ENCODE measurements at places on chromosomes 16 and 17.

DNA sequence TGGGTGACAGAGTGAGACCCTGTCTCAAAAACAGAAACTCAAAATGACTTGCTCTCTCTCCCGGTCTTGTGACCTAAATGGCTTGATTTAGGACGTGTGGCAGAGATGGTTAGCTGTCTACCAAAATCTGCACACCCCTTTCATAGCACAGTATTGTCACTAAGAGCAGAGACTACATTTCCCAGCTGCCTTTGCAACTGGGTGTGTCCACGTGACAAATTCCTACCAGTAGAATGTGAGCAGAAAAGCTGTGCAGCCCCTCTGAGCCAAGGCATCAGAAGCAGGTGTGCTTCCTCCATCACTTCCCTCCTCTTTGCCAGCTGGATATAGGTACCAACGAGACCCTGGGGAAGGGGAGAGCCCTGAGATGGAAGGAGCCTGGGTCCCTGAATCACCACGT is 25.5 kb downstream of the GPR142 start:
- DNase-seq, result no peak

DNA sequence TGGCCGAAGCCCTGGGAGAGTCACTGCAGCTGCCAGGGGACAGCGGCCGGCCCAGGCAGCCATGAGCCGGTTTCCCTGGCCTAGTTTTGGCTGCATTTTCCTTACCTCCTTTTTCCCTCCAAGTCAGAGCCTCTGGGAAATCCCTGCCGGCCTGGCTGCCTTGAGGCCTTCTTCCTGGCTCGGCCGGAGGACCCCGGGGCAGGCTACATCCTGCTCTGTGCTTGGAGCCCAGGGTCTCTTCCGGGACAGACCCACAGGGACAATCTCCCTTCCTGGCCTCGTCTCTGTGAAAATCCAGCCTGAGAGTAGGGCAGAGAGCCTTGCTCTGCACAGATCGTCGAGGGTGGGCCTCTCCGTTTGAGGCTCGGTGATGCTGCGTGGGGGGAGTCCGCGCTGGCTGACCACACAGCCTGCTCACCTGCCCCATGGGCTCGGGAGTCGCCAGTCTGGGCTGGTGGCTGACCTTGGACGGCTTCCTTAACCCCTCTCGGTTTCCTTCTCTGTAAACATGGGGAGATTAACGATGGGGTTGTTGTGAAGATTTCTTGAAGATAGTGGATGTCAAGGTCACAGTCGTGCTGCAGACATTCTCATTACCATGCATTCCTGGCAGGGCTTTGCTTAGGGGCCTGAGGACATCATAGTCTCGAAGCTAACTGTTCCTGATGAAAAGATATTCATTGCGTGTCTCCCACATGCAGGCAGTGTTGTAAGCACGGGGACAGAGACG is 34.8 kb upstream of the CIBAR2 start:
- no peak for DNase-seq

DNA sequence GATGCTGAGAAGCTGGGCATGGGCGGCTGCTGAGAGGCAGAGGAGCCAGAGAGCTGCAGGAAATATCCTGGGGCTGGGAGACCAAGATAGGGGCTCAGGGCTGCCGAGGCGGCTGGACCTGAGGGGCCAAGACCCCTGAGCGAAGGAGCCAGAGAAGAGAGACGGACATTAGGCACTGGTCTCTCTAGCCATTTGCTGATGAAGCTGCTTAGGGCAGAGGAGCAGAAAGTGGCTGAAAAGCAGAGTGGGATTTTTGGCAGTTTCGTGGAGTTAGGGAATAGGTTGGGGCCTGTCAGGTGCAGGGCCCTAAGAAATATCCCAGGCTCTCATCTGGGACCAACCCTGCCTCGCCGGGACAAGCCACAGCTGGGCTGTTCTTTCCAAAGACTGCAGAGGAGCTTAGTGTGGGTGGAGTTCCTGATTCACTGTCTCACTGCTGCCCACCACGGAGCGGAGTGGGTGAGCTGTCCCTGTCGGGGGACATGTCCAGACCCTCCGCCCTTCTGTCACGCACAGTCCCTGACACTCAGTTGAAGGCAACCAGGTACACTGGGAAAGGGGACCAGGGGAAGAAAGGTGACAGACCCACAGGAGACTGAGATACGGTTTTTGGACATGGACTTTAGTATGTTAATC is 11.3 kb upstream of the DNASE1 start:
- no peak for DNase-seq

DNA sequence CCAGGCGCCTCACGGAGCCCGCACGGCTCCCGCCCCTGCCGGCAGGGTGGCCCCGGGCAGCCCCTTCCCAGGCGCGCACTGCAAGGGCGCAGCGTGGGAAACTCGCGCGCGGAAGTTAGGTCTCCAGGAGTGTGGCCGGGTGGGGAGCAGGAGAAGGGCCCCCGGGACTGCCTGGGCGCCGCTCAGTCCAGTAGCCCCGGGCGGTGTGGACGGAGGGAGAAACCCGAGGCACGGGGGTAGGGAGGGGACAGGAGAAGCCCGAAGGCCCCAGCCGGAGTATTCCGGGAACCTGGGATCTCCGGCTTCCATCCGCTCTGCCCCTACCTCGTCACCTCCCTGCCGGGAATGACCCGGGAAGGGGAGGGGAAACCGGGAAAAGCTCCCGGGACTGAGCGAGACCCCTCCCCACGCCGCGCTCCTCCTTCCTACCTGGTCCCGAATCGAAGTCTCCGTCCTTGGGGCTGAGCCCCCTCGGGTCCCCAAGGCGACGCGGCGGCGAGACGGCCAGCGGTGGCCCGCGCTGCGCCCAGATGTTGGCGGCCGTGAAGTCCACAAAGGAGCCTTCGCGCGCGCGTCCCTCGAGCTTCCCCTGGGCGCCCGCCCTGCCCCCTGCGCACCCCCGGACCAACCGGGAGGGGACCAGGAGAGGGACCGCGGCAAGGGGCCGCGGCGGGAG is 418 bp downstream of the SOCS3 start:
- peak; percentile 66 for DNase-seq

GRCh38 chr16:31880322-31880979 is 6.8 kb downstream of the ZNF267 start:
- DNase-seq, result peak; percentile 23

- no peak for DNase-seq
Observed at GRCh38 chr16:24208710-24209109, 47.4 kb upstream of the CACNG3 start.

GRCh38 chr17:80905586-80906230 is 85.9 kb upstream of the CHMP6 start:
- no peak for DNase-seq

- no peak for DNase-seq
Observed at GRCh38 chr17:42723636-42724035, 21.2 kb downstream of the EZH1 start.

DNA sequence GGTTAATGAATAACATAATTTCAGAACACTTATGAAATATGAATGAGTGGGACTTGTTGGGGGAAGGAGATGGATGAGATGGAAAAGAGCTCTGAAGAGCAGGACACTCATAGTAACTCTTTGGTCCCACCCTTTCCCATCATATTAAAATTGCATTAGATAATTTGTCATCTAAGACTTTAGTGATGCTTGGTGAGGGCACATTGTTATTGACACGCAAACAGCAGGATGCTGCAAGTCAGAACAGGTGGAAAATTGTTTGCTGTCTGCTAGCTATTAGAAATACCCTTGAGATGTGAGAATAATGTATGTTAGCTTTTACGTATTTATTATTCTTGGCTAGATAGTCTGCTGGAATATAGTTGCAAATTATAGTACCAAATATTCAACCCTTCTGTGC is 75.7 kb downstream of the TANC2 start:
- DNase-seq, result peak; percentile 12

DNA sequence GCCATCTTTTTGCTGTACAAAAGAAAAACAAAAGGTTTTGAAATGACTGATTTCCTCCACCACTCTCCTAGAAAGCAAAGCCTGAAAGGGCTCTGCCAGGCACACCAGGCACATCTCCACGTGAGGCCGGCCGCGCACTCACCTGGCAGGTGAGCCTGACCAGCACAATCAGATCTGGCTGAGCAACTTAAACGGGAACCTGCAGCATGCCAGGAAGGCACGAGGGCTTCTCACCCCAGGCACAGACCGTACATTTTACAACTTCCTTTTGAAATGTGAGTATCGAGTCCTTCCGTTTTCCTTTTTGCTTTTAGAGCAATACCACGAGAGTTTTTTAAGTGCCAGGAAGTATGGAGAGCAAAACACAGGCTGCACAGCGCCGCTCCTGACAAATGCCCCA is 22.5 kb downstream of the SLC38A10 start:
- no peak for DNase-seq

DNA sequence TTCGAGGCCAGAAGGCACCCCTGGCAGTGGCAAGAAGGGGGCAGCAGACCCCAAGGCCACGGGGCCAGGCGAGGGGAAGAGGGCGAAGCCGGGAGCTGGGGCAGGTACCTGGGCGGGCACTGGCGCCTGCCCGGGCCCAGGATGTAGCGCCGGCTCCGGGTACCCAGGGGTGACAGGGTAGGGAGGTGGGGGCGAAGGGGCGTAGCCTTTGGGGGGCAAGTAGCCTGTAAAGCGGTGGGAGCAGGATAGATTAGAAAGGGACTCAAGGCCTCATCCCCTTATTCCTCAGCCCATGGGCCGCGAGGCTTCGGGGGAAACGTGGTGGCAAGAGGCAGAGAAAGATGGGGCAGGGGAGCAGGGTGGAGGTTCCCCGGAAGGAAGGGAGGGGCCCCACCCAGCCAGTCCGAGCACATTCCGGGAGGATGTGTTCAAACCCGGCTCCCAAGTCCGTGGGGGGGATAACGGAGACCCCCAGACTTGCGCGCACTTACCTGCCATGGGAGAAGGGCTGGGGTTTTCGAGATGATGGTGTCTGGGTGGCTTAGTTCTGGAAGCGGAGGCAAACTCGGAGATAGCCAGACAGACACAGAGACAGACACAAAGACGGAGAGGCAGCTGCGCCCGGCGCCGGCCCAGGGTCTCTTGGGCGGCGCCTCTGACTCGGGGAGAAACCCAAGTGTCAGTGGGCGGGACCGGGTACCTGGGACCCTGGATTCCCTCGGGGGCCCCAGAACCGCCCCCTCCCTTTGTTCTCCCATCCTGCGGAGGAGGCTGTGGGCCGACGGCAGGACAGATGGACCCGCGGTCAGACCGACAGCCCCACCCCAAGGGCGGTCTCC is 493 bp downstream of the PLSCR3 start:
- DNase-seq, result peak; percentile 41

DNA sequence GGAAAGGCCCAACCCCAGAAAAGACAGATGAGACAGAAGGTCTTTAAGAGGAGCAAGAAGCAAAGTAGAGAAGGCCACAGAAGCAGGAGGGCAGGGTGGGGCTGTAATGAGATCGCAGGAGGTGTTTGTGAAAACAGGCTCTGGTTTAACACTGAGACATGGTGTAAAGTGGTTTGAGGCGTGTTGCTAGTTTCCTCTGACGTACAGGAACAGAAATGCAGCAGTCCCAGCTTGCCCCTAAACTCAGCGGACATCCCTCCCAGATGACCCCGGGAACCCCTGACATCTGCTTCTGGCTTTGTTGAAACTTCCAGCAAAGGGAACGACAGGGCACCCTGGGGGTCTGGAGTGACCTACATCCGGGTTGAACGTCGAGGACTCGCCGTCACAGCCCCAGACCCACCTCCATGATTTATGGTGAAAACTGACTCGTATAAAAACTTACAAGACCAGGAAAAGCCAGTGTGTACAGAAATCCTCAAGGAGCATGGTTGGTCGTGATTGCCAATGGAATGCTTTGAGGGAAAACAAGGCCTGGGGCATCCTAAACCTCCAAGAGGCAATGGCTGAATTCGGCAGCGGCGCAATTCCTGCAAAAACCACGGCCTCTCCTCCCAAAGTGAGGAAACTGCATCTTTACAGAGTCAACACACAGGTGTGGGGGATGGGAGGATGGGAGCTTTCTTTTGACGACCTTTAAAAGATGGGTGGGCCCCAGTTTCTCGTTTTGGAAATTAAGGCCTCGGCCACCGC is 25.8 kb downstream of the LITAF start:
- DNase-seq, result peak; percentile 76

DNA sequence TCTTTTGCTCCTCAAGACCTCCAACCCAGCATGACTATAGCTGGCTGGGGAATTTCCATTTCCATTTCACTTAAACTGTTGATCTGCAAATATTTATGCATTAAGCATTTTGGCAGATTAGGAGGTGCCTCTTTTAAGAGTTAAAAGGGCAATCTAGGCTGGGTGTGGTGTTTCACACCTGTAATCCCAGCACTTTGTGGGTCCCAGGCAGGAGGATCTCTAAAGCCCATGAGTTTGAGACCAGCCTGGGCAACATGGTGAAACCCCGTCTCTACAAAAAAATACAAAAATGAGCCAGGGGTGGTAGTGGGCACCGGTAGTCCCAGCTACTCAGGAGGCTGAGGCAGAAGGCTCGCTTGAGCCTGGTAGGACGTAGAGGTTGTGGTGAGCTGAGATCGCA is 17.1 kb downstream of the ANKFY1 start:
- DNase-seq, result no peak

- DNase-seq, result no peak
Observed at GRCh38 chr17:9179602-9180001, 158.3 kb downstream of the NTN1 start.

DNA sequence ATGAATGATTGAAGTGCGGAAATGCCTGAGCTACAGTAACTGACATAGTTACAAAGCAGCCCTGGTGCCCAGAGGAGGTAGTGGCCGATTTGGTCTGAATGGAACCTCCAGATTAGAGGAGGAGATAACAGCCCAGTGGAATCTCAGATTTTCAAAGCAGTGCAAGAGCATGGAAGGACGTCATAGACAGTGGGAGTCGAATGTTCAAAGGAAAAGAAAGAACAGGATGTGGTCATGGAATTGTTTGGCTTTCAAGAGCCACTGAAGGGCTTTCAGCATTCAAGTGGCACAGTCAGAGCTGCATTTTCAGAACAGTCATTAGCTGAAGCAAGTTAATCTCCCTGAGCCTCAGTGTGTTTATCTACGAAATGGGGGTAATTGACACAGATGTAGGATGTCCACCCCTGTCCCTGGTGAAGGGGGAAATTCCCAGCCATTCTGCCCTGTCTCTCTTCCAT is 104.6 kb upstream of the CACNG3 start:
- peak; percentile 60 for DNase-seq

- DNase-seq, result no peak
Observed at GRCh38 chr17:66941773-66942450, 22.6 kb upstream of the CACNG4 start.

GRCh38 chr16:64947651-64948050 is 174.2 kb downstream of the CDH11 start:
- DNase-seq, result no peak

DNA sequence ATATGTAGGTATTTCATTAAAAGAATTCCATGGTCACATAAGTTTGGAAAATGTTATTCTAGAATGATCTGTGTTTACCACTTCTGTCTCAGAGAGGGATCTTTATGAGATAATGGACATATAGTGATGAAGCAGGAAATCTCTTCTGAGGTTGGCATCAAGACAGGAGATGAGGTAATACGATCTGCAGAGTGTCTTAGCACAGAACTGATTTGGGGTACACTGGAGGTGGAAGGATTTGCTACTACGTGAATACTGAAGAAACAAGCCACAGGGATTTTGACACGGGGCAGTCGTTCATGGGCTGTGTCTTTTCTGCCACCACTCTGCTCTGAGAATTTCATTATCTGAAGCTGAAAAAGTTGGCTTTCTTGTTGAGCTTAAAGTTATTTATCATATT is 5.5 kb downstream of the CBFB start:
- DNase-seq, result peak; percentile 75
